DMS79 (cell line): ENCODE measurements at places on chromosomes 6 and 20.

GRCh38 chr6:116492331-116493067, 18.9 kb upstream of the CALHM5 start:
- no peak for DNase-seq

GRCh38 chr20:6070829-6071695, 17.2 kb upstream of the LRRN4 start:
- DNase-seq, result no peak

- DNase-seq, result no peak
These were observed 17.5 kb upstream of the SAMD3 start for GRCh38 chr6:130240232-130240631.

DNA sequence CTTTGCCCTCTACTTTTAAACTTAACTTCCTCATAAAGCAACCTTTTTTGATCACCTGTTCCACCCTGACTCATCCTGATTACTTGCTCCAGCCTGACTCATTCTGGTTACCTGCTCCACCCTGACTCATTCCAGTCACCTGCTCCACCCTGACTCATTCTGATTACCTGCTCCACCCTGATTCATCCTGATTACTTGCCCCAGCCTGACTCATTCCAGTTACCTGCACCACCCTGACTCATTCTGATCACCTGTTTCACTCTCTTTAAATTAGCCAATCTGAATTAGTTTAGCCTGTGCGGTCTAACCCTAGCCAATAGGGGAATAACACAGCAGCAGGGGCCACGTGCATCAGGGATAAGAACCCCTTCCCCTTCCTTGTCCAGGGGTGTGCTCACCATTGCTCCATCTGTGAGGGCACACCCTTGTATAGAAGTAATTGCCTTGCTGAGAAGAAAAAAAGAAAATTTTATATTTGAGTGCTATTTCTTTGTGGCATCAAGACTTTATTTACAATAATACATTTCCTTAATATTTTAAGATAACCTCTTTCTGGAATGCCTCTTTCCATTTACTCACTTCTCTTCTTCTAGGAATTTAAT, 17.9 kb downstream of the HLA-G start:
- DNase-seq, result no peak

GRCh38 chr6:1554476-1555310, 55.0 kb upstream of the FOXC1 start:
- no peak for DNase-seq

DNA sequence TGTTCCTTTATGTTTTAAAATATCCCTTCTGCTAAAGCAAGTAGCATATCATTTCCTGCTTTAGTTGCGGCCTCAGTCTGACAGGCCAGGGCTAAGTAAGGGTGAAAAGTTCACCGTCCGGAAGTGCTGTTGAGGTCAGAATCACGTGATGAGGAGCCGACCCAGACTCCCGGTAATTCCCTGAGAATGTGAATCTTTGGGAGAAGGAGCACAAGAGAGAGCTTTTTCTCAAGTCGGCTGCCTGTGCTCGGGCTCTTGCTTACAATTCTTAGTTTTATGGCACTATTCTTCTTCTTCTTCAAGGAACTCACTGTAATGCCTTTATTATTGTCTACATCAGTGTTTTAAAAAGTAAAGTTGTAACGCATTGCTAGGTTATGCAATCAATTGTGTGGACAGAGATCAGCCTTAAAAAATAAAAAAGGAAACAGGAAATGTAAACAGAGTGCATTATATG, 309.3 kb downstream of the PRL start:
- no peak for DNase-seq

- no peak for DNase-seq
These were observed 358.4 kb downstream of the BCKDHB start for GRCh38 chr6:80464901-80465300.

DNA sequence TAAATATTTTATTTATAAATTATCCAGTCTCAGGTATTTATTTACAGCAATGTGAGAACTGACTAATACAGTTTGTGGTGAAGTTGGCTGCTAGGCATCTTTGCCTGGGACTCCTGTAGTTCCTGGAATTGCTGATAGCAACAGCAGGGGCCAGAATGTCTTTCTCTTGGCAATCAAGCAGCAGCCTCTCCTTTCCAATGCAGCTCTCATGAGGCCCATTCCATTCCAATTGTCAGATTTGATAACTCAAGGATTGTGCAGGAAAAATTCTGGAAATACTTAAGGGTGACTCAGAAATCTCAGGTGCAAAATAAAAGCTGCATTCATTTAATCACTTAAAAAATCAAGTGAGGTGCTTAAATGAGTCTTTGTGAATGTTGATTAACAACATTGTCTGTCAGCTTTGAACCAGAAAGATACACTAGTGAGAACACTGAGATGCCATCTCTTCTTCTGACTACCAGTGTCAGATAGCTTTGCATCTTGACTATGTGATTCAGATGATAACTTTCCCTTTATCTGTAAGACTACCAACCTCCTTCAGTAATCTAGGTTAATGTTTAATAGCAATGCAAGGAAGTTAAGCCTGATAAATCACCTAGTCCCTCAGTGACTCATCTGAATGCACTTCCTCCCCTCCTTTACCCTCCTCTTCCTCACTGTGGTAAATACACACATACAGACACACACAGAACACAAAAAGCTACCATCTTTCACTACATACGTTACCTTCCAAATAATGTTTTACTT, 32.1 kb upstream of the COL21A1 start:
- no peak for DNase-seq

DNA sequence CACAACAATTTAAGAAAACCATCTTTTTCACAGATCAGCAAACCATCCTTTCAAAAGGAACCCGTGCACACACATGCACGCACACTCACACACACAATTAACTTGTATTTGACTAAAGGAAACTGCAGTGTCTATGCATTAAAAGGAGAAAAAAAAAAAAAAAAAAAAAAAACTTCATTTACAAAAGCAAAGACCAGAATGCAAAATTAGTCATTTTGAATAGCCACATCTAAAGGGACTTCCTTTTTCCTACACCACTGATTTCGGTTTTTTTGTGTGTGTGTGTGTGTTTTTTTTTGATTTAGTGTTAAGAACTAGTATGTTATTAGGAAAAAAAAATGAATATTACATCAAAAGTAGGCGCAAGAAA, 6.3 kb downstream of the ZMYND8 start:
- no peak for DNase-seq

- no peak for DNase-seq
These were observed 184.2 kb downstream of the ARID1B start for GRCh38 chr6:156961282-156961892.

DNA sequence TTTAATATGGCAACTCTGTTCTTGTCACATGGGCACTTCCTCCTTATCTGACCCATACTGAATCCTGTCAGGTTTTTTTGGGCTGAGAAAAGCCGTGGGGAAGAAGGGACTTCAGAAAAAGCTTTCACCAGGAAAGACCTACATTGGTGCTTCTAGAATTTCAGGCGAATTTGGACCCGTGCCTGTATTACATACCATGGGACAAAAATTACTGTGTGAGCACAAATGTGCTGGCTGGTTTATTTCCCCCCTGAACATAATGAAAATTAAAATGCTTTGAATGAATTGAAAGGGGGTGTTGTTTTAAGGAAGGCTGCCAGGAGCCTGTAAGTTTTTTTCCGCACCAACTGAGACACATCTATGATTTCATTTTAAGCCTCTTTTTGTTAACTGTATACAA, 29.6 kb downstream of the CAP2 start:
- no peak for DNase-seq

DNA sequence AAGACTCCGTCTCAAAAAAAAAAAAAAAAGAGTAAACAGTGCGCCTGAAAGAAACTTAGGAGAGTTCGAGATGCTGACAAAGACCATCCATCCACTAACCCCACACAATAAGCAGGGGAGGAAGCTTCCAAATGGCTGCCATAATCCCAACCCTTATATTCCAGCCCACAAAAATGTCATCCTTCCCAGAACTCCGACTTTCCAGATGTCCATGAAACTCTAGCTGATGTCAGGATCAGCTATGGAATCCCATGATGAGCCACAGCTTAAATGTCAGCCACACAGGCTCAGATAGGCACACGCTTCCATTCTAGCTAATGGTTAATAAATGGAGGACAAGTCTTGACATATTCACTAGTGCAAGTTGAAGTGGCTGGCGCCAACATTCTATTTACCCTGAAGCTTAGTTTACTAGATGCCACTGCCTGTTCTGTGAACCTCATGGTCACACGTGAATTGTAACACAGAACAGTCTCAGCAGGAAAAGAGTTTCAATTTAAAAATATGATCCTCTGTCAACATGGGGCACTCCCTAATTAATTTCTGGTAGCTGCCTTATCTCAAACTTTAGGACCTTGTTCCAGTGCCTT, 75.5 kb downstream of the FOXF2 start:
- DNase-seq, result no peak

GRCh38 chr20:56454754-56455153, 13.7 kb upstream of the RTF2 start:
- DNase-seq, result no peak

DNA sequence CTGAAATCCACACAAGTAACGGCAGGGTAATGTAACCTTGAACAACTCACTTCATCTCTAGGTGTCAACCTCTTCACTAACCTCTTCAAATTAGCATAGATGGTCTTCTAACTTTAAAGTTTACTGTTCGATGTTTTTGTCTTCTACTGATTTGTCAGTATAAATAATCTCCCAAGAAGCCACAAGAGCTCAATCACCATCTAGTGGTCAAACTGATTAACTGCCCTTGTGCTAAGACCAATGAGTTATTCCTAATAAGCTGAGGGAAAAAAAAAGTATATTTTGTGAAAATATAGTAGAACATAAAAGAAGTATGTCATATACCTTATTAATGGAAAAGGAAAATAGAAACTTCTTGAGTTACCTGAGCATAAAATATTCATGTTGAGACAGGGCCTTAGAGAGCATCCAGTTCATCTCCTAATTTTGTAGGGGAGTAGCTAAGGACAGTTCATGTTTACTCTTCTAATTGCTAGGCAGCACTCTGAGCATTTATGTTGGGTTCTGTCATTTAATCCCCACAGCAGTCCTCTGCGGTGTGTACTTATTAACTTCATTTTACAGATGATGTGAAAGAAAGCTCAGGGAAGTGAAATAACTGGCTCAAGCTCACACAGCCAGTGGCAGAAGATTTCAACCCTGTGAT, 317.1 kb downstream of the ESR1 start:
- DNase-seq, result no peak

GRCh38 chr6:42402184-42402583, 49.5 kb downstream of the TRERF1 start:
- no peak for DNase-seq

DNA sequence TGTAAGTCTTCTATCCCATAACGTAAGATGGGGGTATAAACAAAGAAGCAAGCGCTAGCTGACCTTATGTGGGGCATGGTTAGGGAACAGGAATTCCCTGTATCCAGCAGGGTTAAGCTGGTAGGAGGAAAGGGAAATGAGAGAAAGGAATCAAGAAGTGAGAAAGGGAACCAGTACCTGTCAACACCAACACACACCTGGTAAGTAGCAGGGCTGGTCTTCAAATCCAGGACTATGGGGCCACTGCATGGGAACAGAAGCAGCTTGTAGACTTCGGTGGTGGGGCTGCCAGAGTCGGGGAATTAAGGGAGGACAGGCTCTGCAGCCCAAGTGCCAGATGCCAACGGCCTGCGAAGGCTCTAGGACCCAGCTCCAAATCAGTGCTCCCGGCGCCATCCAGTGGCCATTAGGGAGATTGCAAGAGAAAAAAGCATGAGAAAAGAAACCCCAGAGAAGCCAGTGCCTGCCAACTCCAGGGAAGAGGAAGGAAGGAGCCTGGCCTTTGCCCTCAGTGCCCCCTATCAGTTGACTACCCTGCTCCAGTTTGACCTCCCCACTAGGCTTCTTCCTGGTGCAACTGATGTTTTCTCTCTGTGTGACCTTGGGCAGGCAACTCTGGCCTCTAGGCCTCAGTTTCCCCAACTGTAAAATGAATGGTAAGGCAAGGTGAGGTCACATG, 15.8 kb upstream of the RBPJL start:
- DNase-seq, result peak; percentile 34

GRCh38 chr6:146898069-146898887, 299.5 kb downstream of the ADGB start:
- DNase-seq, result no peak

GRCh38 chr20:1274485-1275311, 8.6 kb downstream of the SNPH start:
- DNase-seq, result peak; percentile 17

GRCh38 chr6:73264446-73264845, 1.4 kb upstream of the KHDC1 start:
- DNase-seq, result no peak

GRCh38 chr6:53539561-53539960, 5.3 kb downstream of the GCLC start:
- no peak for DNase-seq

DNA sequence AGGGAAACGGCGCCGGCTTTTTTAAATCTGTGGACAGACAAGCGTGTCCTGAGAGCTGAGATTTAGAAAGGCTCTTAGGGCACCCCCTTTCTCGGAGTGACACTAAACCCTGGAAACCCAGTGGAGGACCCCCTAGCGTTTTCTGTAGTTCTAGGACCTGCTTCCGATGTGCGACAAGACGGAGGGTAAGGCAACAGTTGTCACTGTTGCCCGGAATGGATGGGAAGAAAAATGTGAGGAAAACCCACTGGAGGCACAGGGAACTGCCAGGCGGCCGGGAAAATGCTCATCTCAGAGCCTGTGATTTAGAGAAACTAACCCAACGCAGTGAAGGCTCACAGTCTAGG, 551 bp upstream of the ATP5F1E start:
- no peak for DNase-seq

DNA sequence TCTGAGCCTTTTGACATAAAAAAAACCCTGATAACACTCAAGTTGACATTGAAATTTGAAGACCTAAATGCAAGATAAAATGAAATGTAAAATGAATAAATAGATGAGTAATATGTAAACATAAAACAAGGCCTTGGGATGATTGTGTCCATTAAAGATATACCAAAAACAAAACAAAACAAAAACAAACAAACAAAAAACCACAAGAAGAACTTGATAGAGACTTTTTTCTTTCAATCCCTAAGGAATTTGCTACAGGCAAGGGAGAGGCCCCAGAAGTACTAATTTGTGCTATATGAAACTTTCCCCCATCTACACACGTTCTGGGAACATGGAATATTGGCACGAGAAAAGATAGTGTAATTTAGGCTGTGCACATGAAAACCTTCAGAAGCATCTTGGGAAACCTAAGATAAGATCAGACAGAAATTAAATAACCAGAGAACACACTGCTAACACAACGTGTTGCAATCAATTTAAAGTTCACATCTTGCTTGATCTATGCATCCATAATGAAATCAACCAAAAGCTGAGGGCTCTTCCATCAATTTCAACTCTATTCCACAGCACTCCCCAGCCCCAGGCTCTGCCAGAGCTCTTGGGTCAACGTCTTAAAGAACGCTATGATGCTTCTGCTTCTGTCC, 201.1 kb upstream of the RREB1 start:
- DNase-seq, result no peak

GRCh38 chr6:149007846-149008245, 261.0 kb downstream of the UST start:
- no peak for DNase-seq
